ENCODE measurements at places on chromosomes 11 and 22.
A peak's percentile ranks its signal among the peaks of the same experiment; 100 is the strongest.

DNA sequence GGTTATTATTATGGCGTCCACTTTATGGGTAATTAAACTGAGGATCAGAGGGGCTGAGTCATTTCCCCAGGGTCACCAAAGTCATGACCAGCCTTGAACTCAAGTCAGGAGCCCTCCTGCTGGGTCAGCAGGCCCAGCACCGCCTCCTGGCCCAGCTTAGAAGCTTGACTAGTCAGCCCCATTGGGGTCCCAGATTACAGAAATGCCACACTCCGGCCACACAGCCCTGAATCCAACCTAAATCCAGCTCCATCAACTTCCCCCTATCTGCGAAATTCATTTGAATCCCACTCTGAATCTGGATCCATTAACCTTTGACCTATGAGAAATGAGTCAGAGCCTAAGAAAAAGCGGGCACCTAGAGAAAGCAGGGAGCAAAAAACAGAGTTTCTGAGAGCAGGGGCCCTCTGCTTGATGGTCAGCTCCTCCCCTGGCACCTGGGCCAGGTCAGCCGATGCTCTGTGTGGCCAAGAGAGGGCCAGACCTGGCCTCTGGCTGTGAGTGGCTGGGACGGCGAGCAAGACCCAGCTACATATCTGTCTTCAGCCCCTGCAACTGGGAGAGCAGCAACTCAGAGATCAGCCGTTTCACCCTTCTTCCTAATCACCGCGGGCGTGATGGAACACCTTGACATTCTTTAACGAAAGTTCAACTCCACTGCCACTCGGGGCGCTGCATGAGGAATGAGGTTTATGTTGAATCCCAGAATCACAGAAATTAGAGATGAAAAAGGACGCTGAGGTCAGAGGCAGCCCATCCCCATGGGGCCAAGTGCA lies 196.1 kb downstream of the TRIM29 start:
- DNase-seq, result no peak
- no peak overlapping the region for H3K27ac ChIP-seq
- no peaks in the 10 kb centered on the region for H3K4me1 ChIP-seq
- H3K27me3 ChIP-seq, result peaks cover 36% of the 10 kb centered on the region
- no peak overlapping the region for H3K4me3 ChIP-seq

DNA sequence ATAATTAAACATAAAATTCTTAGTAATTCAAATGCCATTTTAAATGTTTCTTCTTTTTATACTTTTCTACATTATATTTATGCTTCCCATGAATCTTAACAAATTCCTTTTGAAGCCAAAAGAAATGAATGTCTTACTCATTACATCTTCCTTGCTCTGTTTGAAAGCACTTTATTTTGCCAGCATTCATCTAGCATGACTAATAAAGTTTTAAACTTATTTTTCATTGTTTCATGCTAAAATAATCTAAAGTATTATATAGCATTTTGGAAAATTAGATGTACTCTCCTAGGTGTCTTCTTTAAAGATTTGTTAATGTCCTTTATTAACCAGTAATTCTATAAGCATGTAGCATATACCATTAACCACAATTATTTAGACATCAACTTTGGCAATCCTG lies 9.7 kb upstream of the PIWIL4 start:
- H3K36me3 ChIP-seq, result no peaks in the 10 kb centered on the region
- H3K4me1 ChIP-seq, result no peaks in the 10 kb centered on the region
- H3K27me3 ChIP-seq, result no peaks in the 10 kb centered on the region
- no peak overlapping the region for H3K4me3 ChIP-seq
- DNase-seq, result no peak

DNA sequence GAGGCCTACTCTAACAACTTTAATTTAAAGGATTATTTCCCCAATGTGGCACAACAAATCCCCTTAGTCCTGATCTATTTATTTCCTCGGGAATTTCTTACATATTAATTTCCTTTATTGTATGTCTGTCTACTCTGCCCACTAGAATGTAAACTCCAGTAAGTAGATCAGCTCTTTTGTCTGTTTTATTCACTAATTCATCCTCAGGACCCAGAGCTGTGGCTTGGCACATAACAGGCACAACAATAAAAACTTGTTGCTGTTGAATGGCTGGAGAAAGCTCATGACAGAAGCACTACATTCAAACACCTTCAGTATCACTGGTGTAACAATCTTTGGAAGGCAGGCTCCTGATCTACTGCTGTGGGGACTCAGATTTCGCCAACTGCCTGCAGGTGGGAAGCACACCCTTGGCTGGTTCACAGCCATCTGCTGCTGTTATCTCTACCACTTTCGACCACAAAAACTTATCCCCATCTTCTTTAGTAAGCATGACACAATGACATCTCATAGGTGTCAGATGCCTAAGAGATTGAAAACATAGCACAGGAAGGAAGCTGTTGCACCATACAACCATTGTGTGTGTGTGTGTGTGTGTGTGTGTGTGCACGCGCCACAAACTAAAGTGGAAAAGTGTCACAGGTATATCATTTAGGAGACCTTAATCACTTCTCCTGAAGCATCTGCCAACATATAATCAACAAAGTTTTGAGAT lies 11.9 kb downstream of the HIRA start:
- DNase-seq, result peak; percentile 48
- H3K27me3 ChIP-seq, result no peaks in the 10 kb centered on the region
- peak overlapping the region; percentile 91 for H3K27ac ChIP-seq
- peaks cover 74% of the 10 kb centered on the region for H3K4me1 ChIP-seq
- no peaks in the 10 kb centered on the region for H3K36me3 ChIP-seq
- H3K4me3 ChIP-seq, result peak overlapping the region; percentile 51

GRCh38 chr11:118142809-118143208 lies 9.8 kb downstream of the SCN4B start:
- peaks cover 4% of the 10 kb centered on the region for H3K4me1 ChIP-seq
- no peaks in the 10 kb centered on the region for H3K36me3 ChIP-seq
- H3K27me3 ChIP-seq, result peaks cover 57% of the 10 kb centered on the region
- DNase-seq, result no peak

GRCh38 chr22:32475468-32476010 lies 928 bp downstream of the FBXO7 start:
- H3K27me3 ChIP-seq, result no peaks in the 10 kb centered on the region
- H3K27ac ChIP-seq, result peak overlapping the region; percentile 95
- peaks cover 37% of the 10 kb centered on the region for H3K4me1 ChIP-seq
- no peaks in the 10 kb centered on the region for H3K36me3 ChIP-seq
- peak overlapping the region; percentile 92 for H3K4me3 ChIP-seq

- H3K27ac ChIP-seq, result no peak overlapping the region
- H3K36me3 ChIP-seq, result no peaks in the 10 kb centered on the region
- no peak overlapping the region for H3K4me3 ChIP-seq
- peaks cover 57% of the 10 kb centered on the region for H3K27me3 ChIP-seq
- no peaks in the 10 kb centered on the region for H3K4me1 ChIP-seq
- DNase-seq, result peak; percentile 20
Measured at GRCh38 chr11:31870609-31871309, 59.6 kb upstream of the PAX6 start.

DNA sequence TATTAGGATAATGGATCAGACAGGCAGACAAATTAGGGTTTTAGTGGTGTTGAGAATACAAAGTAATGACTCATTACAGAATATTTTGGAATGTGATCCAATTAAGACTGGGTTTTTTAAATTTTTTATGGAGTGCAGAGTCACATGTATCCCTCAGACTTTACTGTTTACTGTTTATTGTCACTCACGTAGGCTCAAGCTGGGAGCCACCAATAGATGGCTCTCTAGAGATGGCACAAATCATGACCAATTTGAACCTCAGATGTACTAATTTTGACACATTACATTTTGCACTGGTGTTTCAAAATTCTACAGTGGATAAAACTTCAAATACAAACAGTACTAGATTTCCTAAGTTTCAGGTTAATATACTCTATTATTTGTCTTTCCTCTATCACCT lies 53.6 kb upstream of the ANO3 start:
- H3K4me3 ChIP-seq, result no peak overlapping the region
- H3K4me1 ChIP-seq, result peaks cover 2% of the 10 kb centered on the region
- no peak overlapping the region for H3K27ac ChIP-seq
- DNase-seq, result no peak
- H3K27me3 ChIP-seq, result peaks cover 4% of the 10 kb centered on the region

DNA sequence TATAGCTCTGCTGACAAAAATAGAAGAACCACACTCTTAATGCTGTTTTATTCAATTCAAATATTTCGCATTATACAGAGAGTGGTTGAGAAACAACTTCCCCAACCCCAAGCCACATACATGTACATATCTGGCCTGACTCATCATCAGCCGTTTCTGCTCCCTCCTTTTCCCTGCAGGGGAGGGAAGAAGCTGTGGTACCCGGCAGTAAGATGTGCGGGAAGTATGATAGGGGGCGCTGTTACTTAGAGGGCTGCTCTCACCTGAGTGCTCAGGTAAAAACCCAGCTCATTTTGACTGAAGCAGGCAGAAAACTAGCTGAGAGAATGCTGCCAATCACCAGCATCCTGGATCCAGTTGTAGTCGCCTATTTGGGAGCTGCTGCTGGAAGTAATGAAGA lies 85.5 kb downstream of the NELL1 start:
- no peak overlapping the region for H3K4me3 ChIP-seq
- H3K27ac ChIP-seq, result no peak overlapping the region
- no peak for DNase-seq
- no peaks in the 10 kb centered on the region for H3K27me3 ChIP-seq
- no peaks in the 10 kb centered on the region for H3K36me3 ChIP-seq

GRCh38 chr22:24049978-24050377 lies 38.9 kb downstream of the CABIN1 start:
- H3K4me1 ChIP-seq, result peaks cover 10% of the 10 kb centered on the region
- H3K27ac ChIP-seq, result no peak overlapping the region
- H3K4me3 ChIP-seq, result no peak overlapping the region
- no peak for DNase-seq
- peaks cover 14% of the 10 kb centered on the region for H3K36me3 ChIP-seq

All from naive thymus-derived CD8-positive, alpha-beta T cell (primary cell).